ENCODE measurements at places on chromosomes 2 and 18.
A peak's percentile ranks its signal among the peaks of the same experiment; 100 is the strongest.

- no peak for DNase-seq
These were observed 34.3 kb upstream of the BARD1 start for GRCh38 chr2:214843823-214844222.

GRCh38 chr2:24206242-24206641, 31.4 kb downstream of the FAM228A start:
- DNase-seq = no peak

GRCh38 chr2:224638301-224638823, 53.2 kb upstream of the CUL3 start:
- peak; percentile 40 for DNase-seq

GRCh38 chr18:13382954-13383827, 164.6 kb downstream of the LDLRAD4 start:
- DNase-seq = no peak

DNA sequence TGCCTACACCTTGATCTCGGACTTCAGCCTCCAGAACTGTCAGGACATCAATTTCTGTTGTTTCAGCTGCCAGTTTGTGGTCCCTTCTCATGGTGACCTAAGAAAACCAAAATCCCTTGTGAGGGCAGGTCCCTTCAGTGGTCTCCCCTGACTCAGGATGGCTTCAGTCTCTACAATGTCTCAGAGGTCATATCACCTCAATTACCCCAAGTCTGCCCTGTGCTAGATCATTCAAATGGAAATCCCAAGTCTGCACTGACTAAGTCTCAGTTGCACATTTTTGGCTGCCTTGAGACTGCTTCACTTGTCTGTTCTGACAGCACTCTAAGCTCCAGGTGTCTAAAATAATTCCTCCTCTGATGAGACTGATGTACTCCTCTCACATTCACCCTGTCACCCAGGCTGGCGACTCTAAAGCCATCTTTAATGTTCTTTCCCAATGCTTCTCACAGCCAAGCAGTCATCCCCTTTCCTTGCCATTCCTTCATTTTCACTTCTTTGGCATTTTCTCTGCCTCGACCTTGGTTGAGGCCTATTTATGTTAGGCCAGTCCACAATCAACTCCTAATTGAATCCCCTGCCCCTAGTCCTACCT, 470.8 kb downstream of the DLGAP1 start:
- DNase-seq = no peak
